ENCODE measurements at places on chromosomes 6 and 20.

GRCh38 chr6:925656-926213 is 232.8 kb upstream of the EXOC2 start:
- no peak for DNase-seq

DNA sequence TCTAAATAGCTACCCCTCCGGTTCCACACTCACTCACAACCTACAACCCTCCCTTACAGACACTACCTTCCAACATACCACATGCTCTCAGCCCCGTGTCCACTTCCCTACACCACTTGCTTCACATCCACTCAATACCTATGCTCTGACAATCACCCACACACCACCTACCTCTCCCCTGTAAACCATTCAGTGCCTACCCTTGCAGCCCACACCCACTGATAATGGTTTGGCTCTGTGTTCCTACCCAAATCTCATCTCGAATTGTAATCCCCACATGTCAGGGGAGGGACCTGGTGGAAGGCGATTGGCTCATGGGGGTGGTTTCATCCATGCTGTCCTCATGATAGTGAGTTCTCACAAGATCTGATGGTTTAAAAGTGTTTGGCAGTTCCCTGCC is 9.8 kb upstream of the ZNF343 start:
- no peak for DNase-seq

DNA sequence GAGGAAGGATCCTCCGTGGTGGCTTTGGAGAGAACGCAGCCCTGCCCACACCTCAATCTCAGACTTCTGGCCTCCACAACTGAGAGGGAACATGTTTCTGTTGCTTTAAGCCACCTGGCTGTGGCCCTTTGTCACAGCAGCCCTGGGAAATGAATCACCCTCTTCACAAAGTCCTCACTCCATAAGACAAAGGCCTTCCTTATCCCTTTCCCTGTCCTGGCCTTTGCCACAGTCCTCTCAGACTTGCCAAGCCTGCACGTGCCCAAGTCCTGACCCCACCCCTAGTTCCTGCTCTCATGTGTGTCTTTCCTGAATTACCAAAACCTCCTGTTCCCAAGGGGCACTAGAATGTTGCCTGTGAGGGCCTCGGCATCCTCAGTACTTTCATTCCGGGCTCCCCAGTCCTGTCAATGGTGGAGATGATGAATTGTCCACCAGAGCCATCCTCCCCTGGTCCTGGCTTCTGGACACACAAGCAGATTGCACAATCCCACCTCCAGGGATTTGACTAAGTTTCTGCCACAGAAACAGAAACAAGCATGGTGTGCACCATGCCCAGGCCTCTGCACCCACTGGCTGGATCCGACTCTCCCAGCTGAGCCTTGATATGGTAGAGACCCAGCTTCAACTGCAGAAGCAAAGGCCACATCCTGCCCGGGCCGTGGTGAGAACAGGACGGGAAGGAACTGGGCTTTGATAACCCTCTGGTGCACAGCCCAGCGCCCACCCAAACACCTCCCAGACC is 232.6 kb upstream of the PDE10A start:
- DNase-seq, result no peak

GRCh38 chr20:39359981-39360620 is 398.0 kb downstream of the DHX35 start:
- DNase-seq, result no peak

DNA sequence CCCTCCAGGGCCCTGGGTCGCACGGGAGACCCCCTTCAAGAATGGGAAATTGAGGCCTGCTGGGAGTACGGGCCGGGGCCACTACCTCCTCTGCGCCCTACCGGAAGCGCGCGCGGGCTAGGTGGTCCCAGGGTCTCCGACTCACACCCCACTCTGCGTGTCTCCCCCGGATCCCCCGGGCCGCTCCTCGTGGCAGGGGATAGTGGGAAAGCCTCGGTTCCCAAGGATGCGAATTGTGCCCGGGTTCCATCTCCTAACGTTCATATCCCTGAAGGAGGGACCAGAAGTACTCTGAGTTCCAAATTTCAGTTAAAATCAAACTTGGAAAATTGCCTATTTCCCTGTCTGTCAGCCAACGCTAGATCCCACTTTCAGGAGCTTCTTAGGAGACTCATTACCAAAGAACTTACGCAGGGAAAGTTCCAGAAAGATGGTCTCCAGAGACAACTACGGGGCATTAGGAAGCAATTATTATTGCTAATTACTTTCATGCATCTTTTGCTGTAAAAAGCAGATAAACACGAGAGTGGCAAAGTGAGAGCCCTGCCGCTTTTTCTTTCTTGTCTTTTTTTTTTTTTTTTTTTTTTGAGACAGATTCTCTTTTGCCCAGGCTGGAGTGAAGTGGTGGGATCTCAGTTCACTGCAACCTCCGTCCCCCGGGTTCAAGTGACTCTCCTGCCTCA is 858 bp downstream of the FAM83D start:
- no peak for DNase-seq

DNA sequence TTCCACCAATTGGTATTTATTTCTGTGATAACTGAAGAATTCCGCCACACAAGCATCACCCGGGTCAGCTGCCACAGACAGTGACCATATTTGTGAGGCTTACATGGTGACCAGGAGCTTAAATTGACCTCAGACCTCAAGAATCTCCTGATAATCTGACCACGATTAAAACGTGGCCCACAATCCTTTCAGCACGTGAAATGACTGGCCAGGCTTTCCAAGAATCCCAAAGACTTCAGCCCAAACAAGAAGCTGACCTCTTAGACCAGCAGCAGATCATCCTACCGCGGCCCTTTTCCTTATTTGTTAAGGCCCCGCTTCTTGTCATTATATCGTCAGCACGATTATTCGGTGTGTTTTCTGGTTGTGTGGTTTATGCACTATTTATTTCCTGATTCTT is 45.6 kb upstream of the CD93 start:
- no peak for DNase-seq

GRCh38 chr6:20433321-20433720 is 31.6 kb downstream of the E2F3 start:
- no peak for DNase-seq

DNA sequence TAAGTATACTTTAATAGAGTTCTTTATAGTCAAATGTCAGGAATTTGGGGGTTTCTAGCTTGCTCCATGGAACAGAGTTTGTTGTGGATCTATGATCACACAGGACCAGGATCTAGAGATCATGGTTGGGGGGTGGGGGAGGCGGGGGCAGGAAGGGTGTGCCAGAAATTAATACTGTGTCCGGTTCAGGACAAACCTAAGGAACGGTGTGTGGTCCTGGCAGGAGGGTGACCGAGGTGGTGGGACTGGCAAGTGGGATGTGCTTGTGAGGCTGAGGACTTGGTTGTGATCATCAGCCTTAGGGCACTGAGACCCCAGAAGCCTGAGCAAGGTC is 27.9 kb downstream of the GSTA3 start:
- no peak for DNase-seq

GRCh38 chr6:142026471-142026870 is 106.3 kb upstream of the GJE1 start:
- DNase-seq, result no peak
